ENCODE measurements at places on chromosomes 2 and 18. TPM values are rescaled to one million over a fixed set of nuclear protein-coding genes. Genes with fewer than 3 reads are reported as not detected.

Gene UGT1A3
- not detected for total RNA-seq

Gene MAP3K19
- not detected for total RNA-seq

Gene LRP1B
- total RNA-seq, result not detected

Gene C1GALT1C1L
- 0.48 TPM for total RNA-seq

GRCh38 chr2:61109291-61109690 lies 43.6 kb downstream of the SANBR start:
- no peaks in the 10 kb centered on the region for H3K27me3 ChIP-seq
- H3K36me3 ChIP-seq, result no peaks in the 10 kb centered on the region
- no peak for DNase-seq
- H3K4me3 ChIP-seq, result no peak overlapping the region
- H3K27ac ChIP-seq, result no peak overlapping the region
- H3K4me1 ChIP-seq, result peaks cover 8% of the 10 kb centered on the region

GRCh38 chr2:23532391-23533337 lies 147.7 kb downstream of the KLHL29 start:
- H3K4me1 ChIP-seq, result peaks cover 44% of the 10 kb centered on the region
- peak overlapping the region; percentile 97 for H3K4me3 ChIP-seq
- H3K36me3 ChIP-seq, result no peaks in the 10 kb centered on the region

GRCh38 chr18:74513883-74514205 lies 17.7 kb downstream of the CNDP2 start:
- peaks cover 6% of the 10 kb centered on the region for H3K36me3 ChIP-seq
- no peaks in the 10 kb centered on the region for H3K27me3 ChIP-seq
- no peak for DNase-seq
- no peaks in the 10 kb centered on the region for H3K4me1 ChIP-seq
- H3K4me3 ChIP-seq, result no peak overlapping the region
- no peak overlapping the region for H3K27ac ChIP-seq

GRCh38 chr2:121561617-121562268 lies 31.1 kb downstream of the RNU4ATAC start:
- H3K4me3 ChIP-seq, result no peak overlapping the region
- no peak for DNase-seq
- H3K27ac ChIP-seq, result peak overlapping the region; percentile 52
- H3K4me1 ChIP-seq, result peaks cover 54% of the 10 kb centered on the region
- peaks cover 2% of the 10 kb centered on the region for H3K36me3 ChIP-seq
- no peaks in the 10 kb centered on the region for H3K27me3 ChIP-seq

DNA sequence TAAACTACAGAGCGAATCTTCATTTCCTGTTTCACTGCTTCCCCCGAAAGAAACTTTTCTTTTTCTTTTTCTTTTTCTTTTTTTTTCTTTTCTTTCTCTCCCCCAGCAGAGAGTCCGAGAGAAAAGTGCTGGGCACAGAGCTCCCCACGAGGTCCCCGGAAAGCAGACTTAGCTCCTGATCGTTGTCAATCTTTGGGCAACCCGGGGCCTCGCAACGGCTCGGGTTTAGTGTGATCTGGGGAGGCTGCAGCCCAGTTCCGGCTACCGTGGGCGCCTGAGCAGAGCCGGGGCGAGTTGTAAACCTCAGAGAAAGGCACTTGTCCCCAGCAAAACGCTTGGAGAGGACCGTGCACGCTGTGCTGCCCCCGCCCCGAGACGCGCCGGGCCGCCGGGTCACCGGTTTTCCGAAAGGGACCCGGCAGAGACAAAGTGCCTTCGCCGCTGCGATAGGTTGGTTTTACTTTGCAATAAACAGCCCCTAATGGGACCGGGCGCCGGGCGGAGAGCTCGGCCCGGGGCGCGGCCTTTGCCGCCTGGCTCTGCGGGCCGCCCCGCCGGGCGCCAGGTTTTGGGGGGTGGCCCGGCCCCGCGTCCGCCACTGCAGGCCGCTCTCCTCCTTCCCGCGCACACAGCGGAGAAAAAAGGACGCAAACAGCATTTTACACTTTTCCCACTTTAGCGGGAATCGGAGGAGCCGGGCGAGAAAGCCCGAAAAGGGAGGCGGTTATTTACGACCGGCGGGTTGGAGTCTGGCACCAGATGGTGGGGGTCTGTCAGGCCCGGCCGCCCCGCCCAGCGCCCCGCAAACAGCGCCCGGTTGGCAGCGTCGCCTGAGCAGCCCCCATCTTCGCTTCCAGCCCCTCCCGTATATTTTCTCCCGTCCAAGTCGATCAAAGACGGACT lies 136.0 kb downstream of the INSIG2 start:
- peaks cover 1% of the 10 kb centered on the region for H3K36me3 ChIP-seq
- H3K27me3 ChIP-seq, result peaks cover 76% of the 10 kb centered on the region
- peaks cover 31% of the 10 kb centered on the region for H3K4me1 ChIP-seq
- H3K27ac ChIP-seq, result peak overlapping the region; percentile 79
- peak overlapping the region; percentile 83 for H3K4me3 ChIP-seq

GRCh38 chr18:1982056-1982455 lies 589.2 kb downstream of the METTL4 start:
- DNase-seq, result no peak
- H3K27me3 ChIP-seq, result no peaks in the 10 kb centered on the region
- H3K4me1 ChIP-seq, result no peaks in the 10 kb centered on the region

- no peak for DNase-seq
- H3K27me3 ChIP-seq, result peaks cover 32% of the 10 kb centered on the region
- H3K4me3 ChIP-seq, result no peak overlapping the region
- H3K27ac ChIP-seq, result no peak overlapping the region
- H3K4me1 ChIP-seq, result peaks cover 56% of the 10 kb centered on the region
Measured at GRCh38 chr2:102098756-102099155, 43.8 kb upstream of the IL1R1 start.

DNA sequence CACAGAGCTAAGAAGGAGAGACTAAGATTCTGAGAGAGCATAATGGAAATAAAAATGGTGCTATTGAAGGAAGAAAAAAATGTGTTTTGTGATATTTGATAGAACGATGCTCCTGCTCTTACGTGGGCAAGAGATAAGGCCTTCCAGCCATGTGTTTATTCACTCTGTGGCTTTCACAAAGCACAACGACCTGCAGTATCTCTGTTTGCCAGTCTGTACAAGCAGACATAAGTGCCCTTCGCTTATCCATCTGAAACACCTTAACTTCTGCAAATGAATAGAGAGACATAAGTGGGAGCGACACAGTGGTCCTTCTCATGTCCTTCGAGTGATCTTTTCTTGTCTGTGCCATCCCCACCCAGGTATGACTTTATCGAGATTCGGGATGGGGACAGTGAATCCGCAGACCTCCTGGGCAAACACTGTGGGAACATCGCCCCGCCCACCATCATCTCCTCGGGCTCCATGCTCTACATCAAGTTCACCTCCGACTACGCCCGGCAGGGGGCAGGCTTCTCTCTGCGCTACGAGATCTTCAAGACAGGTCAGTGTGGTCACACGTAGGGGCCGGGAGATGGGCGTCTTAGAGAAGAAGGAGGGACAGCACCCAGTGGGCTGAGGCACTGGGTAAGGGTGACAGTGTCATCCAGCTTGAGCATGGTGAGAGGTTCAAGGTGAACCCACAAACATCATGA lies 33.7 kb downstream of the NRP2 start:
- H3K27me3 ChIP-seq, result peaks cover 12% of the 10 kb centered on the region
- no peak for DNase-seq
- no peak overlapping the region for H3K27ac ChIP-seq

DNA sequence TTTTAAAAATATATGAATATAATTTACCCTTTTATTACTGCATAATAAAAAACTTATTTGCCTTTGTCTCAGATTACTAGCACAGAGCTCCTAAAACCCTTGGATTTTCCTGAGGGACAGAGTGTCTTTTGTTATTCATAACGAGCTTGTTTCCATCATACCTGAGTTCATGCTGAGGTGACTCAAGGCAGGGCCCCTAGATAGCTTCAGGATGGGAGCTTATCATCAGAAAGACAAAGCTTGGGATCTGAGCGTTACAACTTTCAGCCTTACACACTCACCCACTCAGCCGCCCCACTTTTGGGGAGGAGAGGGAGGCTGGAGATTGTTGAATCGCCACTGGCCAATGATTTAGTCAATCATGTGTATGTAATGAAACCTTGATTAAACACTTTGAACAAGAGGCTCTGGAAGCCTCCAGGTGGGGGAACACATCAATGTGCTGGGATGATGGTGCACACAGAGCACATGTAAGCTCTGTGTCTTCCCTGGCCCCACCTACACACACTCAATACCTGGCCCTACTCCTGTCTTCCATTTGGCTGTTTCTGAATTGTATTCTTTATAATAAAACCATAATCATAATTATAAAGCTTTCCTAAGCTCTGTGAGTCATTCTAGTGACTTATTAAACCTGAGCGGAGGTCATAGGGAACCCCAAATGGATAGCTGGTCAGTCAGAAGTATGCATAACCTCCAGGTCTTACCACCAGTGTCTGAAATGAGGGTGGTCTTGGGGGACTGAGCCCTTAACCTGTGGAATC lies 28.5 kb upstream of the DNAH7 start:
- no peaks in the 10 kb centered on the region for H3K27me3 ChIP-seq
- DNase-seq, result no peak
- no peak overlapping the region for H3K4me3 ChIP-seq
- peaks cover 9% of the 10 kb centered on the region for H3K36me3 ChIP-seq
- no peak overlapping the region for H3K27ac ChIP-seq

DNA sequence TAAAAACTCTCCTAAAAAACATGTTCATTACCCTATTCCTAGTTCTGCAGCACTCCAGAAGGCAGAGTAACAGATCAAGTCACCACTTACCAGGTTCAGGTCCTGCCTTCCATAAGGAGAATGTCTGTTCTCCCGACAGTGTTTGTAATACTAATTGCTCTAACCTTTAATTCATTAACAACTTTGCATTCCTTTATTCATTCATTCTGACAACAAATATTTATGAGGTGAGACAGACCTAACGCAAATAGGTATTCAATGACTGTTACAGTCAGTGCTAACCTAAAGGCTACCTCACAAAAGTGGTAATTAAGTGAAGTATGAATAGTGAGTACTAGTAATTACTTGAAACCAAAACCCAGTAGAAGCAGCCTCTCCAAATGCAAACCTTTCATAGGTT lies 224.0 kb downstream of the AFF3 start:
- H3K4me1 ChIP-seq, result no peaks in the 10 kb centered on the region
- H3K4me3 ChIP-seq, result no peak overlapping the region

GRCh38 chr2:29492701-29493100 lies 377.5 kb downstream of the CLIP4 start:
- peaks cover 7% of the 10 kb centered on the region for H3K27me3 ChIP-seq
- H3K27ac ChIP-seq, result no peak overlapping the region
- no peaks in the 10 kb centered on the region for H3K4me1 ChIP-seq
- H3K36me3 ChIP-seq, result no peaks in the 10 kb centered on the region

GRCh38 chr18:52325997-52326396 lies 14.0 kb upstream of the DCC start:
- H3K27me3 ChIP-seq, result no peaks in the 10 kb centered on the region
- H3K36me3 ChIP-seq, result no peaks in the 10 kb centered on the region
- H3K4me1 ChIP-seq, result no peaks in the 10 kb centered on the region
- no peak overlapping the region for H3K27ac ChIP-seq

DNA sequence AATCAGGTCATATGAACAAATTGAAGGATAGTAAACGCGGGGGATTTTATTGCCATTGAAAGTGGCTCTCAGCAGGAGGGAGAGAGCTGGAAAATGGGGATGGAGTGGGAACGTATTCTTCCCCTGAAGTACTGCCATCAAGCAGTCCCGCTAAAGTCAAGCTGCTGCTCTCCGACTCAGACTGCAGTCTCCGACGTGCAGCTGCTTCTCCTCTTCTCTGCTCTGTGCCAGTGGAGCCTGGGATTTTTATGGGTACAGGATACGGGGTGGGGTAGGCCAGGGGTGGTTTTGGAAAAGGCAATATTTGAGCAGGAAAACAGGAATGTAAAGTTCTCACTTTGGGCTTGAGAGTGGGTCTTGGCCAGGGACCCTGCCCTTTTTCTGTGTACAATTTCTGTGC lies 33.0 kb downstream of the KCTD18 start:
- H3K27ac ChIP-seq, result no peak overlapping the region
- H3K4me1 ChIP-seq, result peaks cover 8% of the 10 kb centered on the region
- no peaks in the 10 kb centered on the region for H3K27me3 ChIP-seq

GRCh38 chr2:12587729-12588522 lies 128.8 kb upstream of the TRIB2 start:
- H3K27ac ChIP-seq, result no peak overlapping the region
- no peak overlapping the region for H3K4me3 ChIP-seq
- peaks cover 20% of the 10 kb centered on the region for H3K4me1 ChIP-seq
- DNase-seq, result no peak
- H3K27me3 ChIP-seq, result no peaks in the 10 kb centered on the region
- H3K36me3 ChIP-seq, result no peaks in the 10 kb centered on the region

DNA sequence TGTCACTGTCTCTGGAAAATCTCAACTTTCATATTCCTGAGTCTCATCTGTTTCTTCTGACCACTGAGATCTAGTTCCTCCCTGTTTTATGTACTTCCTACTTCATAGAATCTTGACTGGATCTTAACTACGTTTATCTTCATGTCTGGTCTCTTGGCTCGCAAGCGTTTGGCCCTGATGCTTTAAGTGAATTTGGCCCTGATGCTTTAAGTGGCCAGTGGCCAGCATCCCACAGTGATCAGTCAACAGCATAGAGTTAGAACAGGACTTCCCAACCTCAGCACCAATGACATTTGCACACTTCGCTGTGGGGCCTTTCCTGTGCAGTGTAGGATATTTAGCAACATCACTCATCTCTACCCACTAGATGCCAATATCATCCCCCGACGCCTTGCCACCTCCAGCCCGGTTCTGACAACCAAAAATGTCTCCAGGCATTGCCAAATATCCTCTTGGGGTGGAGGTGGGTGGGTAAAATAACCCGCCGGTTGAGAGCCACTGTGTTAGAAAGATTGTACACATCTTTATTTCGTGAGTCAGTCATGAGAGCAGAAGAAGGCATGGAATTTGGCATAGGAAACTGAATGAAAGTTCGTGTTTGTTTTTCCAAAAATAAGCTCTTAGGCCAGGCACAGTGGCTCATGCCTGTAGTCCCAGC lies 12.2 kb downstream of the TM4SF20 start:
- no peak for DNase-seq
- H3K27ac ChIP-seq, result no peak overlapping the region
- no peaks in the 10 kb centered on the region for H3K36me3 ChIP-seq
- H3K27me3 ChIP-seq, result no peaks in the 10 kb centered on the region
- no peaks in the 10 kb centered on the region for H3K4me1 ChIP-seq

- no peaks in the 10 kb centered on the region for H3K27me3 ChIP-seq
- no peak overlapping the region for H3K4me3 ChIP-seq
- H3K36me3 ChIP-seq, result peaks cover 1% of the 10 kb centered on the region
- no peaks in the 10 kb centered on the region for H3K4me1 ChIP-seq
Measured at GRCh38 chr2:99285526-99285925, 15.5 kb downstream of the LYG1 start.

GRCh38 chr2:237602409-237602808 lies 11.9 kb upstream of the RAB17 start:
- no peak for DNase-seq
- H3K36me3 ChIP-seq, result no peaks in the 10 kb centered on the region
- peak overlapping the region; percentile 42 for H3K27ac ChIP-seq
- no peak overlapping the region for H3K4me3 ChIP-seq

- peaks cover 20% of the 10 kb centered on the region for H3K4me1 ChIP-seq
- H3K27me3 ChIP-seq, result peaks cover 40% of the 10 kb centered on the region
- no peaks in the 10 kb centered on the region for H3K36me3 ChIP-seq
- no peak overlapping the region for H3K27ac ChIP-seq
Measured at GRCh38 chr2:176653479-176654443, 384.5 kb downstream of the MTX2 start.

GRCh38 chr2:221169724-221170123 lies 402.4 kb downstream of the EPHA4 start:
- H3K27me3 ChIP-seq, result no peaks in the 10 kb centered on the region
- no peak overlapping the region for H3K4me3 ChIP-seq
- no peaks in the 10 kb centered on the region for H3K4me1 ChIP-seq
- no peak overlapping the region for H3K27ac ChIP-seq
- DNase-seq, result no peak
